Activated T-cell treated with anti-CD3 and anti-CD28 coated beads for 24 hours (primary cell): ENCODE measurements at places on chromosomes 12 and 14.

DNA sequence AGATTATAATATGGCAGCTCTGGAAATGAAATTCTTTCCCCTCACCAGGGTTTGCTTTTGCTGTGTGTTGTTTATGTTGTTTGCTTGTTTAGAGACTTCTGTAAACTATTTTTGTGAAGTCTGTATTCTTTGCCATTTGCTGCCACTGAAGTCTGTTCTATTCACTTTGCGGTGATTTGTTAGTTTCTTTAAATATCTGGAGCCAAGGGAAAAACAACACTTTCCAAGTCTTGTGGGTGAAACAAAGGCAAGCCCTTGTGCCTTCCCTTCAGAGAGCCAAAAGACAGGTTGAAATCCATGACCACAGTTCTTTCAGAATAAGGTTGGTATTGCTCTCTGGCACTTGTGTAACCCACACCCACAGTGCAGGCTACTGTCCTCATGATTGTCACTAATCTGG, 59.5 kb upstream of the RNU6-7 start:
- DNase-seq: no peak

- no peak for DNase-seq
Observed at GRCh38 chr12:83514372-83514771, 827.7 kb downstream of the TMTC2 start.

- DNase-seq: no peak
Observed at GRCh38 chr12:18496156-18496555, 234.8 kb downstream of the PIK3C2G start.

- DNase-seq: no peak
Observed at GRCh38 chr12:82627799-82628198, 58.9 kb upstream of the TMTC2 start.

DNA sequence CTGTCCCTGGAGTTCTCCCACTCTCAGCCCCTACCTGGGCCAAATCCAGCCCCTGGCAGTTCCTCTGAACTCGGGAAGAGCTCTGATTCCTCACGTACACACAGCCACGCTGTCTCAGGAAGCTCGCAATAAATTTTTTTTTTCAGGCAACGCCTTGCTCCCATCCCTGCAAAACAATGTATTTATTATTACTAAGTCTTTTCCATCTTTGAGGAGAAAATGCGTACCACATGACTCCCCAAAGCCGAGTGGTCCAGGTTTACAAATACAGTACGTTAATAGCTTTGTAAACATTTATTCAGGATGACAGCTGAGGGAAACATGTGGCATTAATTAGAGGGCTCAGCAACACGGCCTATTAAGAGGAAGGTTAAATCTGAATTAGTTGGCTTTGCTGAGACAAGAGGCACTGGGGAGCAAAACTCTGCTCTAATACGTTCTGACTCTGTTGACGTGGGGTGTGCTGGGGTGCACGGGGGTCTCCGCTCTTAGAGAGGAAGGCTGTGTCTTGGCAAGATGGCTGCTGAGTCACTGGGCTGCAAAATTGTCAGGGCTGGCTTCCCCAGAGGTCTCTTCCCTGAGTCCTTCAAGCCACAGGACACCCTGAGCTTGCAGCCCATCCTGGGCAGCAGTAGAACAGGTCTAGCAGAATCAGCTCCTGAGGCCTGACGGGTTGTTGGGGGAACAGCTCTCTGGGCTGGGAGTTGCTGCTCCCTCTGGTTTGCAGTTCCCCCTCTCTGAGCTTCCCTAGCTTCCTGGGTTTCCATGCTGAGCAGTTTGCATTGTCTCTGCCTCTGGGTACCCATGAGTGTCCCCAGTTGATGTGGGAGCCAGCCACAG, 185.2 kb upstream of the TBX3 start:
- DNase-seq: no peak

DNA sequence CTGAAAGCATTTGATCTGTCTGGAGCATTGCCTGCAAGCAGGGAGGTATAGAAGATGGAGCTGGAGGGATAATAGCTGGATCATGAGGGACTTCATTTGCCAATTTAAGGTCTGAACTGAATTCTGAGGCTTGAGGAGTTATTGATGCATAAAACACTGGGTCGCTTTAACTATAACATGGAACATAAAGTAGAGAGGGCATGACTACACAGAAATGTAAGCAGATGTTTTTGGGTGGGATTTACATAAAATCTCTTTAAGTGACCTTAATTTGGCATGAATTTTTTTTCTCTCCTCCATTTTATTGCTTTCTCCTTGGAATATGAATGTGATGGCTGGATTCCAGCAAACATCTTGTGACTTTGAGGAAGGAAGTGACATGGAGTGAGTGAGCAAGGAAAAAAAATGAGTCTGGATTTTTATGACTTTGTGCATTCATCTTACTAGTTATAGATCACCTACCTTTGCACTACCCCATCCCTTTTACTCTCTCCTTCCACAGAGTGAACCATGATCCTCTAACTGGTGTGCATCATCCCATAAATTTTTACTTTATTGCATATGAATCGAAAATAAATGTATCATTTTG, 356.0 kb downstream of the DUSP6 start:
- no peak for DNase-seq

DNA sequence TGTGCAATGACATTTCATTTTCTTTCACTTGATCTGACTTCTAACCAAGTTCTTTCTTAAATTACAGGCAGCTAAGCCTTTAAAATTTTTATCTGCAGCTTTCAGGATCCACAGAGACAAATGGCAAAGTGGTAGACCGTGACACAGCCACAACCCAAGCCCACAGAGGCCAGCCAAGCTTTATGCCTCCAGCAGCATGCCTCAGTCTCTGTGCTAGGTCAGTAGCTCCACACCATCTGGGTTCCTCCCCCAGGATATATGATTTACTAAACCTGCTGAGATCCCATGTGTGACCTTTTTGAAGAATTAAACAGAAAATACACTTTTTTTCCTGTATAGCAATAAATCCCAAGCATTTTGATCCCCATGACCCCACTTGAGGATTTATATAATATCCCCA, 290.4 kb upstream of the CAND1 start:
- no peak for DNase-seq

DNA sequence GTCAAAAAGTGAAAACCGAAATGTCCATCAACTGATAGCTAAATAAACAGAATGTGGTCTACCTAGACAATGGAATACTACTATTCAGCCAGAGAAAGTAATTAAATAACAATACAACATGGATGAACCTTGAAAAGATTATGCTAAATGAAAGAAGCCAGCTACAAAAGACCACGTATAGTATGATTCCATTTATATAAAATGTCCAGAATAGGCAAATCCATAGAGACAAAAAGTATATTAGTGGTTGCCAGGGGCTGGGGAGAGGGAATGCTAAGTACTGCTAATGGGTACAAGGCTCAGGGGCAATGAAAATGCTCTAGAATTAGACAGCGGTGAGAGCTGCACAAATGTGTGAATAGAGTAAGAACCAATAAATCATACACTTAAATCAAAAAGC, 29.9 kb downstream of the CDC42BPB start:
- no peak for DNase-seq

DNA sequence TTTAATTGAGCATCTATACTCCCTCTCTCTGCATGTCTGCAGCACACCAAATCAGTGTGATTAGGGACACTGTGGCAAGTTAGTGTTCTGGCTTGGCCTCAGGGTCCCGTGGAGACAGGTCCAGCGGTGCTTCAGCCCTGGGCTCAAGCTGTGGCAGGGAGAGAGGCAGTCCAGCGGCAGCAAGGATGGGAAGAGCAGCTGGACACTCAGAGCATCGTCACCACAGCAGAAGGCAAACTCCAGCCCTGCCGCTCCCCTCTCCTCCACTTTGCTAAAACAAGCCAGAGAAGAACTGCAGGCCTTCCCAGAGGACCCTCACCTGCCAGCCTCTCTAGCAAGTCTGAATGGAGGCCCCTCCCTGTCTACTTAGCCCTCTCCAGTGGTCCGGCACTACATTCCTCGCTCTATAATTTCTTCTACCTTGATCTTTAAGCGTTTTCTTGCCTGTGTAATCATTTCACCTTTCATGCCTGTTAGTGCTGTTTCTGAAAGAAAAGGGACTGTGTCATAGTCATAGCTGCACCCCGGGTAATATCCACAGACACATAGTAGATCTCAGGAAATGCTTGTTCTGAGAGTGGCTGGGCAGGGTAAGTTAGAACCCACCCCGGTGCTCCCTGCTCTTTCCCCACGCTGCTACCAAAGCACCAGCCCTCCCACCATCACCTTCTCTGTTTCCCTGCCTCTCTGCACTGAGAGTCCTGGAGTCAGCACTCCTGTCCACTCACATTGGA, 22.1 kb downstream of the ZFP36L1 start:
- no peak for DNase-seq

GRCh38 chr14:22952418-22952817, 4.5 kb downstream of the HAUS4 start:
- DNase-seq: no peak

DNA sequence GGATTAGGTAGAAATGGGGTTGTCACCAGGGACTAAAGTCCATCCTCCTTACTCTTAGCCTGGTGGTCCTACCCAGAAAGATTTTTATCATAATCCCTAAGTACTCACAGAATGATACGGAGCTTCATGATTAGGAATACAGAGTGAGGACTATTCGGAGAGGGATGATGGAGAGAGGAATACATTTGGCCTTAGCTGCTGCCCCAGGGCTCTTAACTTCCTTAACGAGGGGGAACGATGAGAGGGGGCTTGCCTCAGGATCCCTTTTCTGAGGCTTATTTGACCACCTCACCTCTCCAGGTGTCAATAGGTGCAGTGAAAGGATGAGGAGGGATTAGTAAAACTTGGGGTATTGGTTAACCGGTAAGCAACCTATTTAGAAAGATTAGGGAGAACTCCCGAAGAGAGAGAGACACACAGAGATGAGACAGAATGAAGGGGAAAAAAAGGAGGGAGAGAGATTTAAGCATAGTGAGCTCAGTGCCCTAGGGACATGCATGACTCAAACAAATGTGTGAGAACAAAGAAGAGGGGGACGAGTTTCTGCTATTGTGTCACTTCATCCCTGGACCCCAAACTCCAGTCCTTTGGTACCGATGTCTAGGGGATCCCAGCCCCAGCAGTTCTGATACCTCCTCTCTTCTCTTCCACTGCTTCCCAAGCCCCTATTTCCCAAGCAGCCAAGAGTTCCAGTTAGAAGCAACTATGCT, 1.1 kb downstream of the NFE2 start:
- DNase-seq: no peak

DNA sequence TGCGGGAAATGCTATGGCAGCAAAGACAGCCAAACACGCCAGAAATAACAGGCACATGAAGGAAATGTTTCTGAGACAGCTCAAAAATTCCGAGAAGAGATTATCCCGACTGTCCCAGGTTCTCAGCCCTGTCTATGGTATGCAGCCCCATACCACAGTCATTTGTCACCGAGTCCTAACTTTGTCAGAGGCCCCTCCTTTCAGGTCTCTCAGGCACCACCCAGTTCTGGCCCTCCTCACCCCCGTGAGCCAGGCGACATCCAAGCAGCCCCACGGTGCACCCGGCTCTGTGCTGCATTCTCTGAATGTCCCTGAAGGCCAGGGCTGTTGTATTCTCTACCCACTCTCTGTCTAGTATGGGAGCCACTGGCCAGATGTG, 24.0 kb downstream of the SSH1 start:
- no peak for DNase-seq
